Mucosa of descending colon (tissue), 3 donors: ENCODE measurements at places on chromosomes 13 and 19. TPM values are rescaled to one million over a fixed set of nuclear protein-coding genes. Genes with fewer than 3 reads are reported as not detected.

DNA sequence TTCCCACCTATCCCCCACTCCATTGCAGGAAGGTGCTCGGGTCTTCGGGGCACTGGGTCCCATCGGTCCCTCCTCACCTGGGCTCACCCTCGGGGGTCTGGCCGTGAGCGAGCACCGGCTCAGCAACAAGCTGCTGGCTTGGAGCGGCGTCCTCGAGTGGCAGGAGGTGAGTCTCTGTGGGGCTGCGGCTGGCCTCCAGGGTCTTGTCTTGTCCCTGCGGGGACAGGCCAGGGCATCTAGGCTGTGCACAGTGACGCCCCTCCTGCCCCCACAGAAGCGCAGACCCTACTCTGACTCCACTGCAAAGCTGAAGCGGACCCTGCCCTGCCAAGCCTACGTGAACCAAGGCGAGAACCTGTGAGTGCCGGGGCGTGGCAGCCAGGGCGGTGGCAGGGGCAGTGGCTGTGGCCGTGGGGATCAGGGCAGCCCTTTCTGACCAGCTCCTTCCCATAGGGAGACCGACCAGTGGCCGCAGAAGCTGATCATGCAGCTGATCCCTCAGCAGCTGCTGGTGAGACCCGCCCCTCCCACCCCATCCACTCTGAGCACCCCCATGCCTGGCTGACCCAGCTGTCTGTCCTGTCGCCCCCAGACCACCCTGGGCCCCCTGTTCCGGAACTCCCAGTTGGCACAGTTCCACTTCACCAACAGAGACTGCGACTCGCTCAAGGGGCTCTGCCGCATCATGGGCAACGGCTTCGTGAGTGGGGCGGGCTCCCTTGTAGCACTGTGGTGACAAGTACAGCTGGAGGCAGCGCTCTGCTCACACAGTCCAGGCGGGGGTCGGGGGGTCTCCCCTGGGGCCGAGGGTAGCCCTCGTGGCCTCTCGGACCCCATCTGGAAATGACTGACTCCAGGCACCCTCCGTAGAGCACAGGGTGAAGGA lies 3.7 kb downstream of the PTOV1 start:
- DNase-seq, result no peak

DNA sequence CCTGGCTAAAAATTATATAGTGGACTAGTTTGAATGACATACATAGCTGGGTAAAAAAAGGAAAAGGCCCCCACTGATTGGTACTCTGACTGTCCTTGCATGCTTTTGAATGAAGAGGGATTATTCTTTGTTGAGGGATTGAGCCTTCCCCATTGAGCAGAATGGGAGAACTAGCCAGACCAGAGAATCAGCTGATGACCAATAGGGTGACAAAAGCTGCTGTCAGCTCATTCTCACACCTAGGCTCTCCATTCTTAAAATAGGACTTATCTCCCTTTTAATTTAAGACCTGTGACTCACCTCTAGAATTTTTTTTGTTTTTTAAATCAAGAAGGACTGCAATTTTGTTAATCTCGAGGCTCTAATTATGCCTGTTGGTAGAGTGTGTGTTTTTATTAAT lies 79.3 kb downstream of the CRYL1 start:
- DNase-seq, result no peak

Gene GPR12
- not detected for total RNA-seq

Gene GDF15
- total RNA-seq, result 28.2 TPM

Gene CA11
- 19.9 TPM for total RNA-seq

Gene CEACAM5
- 7,240 TPM for total RNA-seq
